NCI-H524 (cell line): ENCODE measurements at places on chromosomes 2 and 18.
A peak's percentile ranks its signal among the peaks of the same experiment; 100 is the strongest.

GRCh38 chr2:119451336-119452050, 19.8 kb downstream of the TMEM37 start:
- no peak for DNase-seq

GRCh38 chr2:233075966-233076339, 15.8 kb downstream of the INPP5D start:
- no peak for DNase-seq

GRCh38 chr18:35514283-35514682, 16.5 kb upstream of the INO80C start:
- DNase-seq: no peak

GRCh38 chr18:40222776-40223175, 1732.3 kb upstream of the PIK3C3 start:
- no peak for DNase-seq

GRCh38 chr18:51668101-51668500, 470.6 kb upstream of the MEX3C start:
- peak; percentile 62 for DNase-seq

- DNase-seq: no peak
These were observed 42.9 kb upstream of the ATG16L1 start for GRCh38 chr2:233208382-233209116.

DNA sequence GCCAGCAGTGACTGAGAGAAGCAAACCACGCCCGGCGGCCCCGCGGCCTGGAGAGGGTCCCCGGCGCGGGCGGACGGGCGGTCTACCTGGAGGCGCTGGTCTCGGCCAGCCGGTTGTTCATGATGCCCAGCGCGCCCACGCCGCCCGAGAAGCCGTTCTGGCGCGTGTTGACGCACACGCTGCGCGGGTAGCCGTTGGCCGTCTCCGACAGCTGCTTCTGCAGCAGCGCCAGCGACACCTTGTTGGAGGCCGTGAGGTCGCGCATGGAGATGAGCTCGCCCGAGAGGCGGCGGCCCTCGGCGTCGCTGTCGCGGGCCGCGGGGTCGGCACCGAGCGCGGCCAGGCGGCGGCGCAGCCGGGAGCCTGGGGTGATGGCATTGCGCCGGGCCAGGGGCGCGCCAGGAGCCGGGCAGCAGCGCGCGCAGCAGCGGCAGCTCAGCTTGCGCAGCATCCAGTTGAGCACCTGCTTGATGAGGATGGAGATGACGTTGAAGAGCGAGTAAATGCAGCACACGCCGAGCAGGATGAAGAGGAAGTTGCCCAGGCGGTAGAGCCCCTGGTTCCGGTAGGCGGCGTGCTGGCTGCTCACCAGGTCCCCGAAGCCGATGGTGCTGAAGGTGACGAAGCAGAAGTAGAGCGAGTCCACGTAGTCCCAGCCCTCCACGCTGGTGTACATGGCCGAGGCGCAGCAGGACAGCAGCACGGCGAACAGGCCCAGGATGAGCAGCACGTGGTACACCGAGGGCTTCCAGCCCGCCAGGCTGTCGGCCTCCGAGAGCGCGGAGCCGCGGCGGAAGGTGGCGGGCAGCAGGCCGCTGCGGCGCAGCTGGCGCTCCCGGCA, 118.1 kb downstream of the MSH2 start:
- DNase-seq: peak; percentile 78

GRCh38 chr2:144403933-144404332, 116.0 kb downstream of the ZEB2 start:
- peak; percentile 90 for DNase-seq

DNA sequence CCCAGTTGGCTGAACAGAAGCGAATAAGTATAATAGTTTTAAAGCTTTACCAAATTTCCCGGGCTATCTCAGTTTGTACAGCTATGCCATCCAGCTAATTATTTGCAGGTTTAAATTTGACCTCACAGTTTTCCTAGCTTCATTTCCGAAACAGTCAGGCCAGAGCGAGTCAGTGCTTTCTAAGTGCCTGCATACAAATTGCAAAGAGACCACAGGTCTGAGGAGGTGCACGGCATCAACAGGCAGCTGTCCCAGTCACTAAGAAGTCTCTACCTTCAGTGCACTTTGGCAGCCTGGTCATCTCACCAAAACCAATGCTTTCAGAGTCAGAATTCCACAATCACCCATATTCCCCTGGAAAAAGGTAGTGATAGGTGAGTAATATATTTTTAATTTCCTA, 51.9 kb downstream of the LAMA1 start:
- no peak for DNase-seq

- DNase-seq: peak; percentile 52
These were observed 180.7 kb upstream of the POU3F3 start for GRCh38 chr2:104673225-104673624.

- no peak for DNase-seq
These were observed 437.7 kb downstream of the CPS1 start for GRCh38 chr2:210994104-210994503.

GRCh38 chr2:45291296-45291701, 282.0 kb upstream of the SIX2 start:
- DNase-seq: no peak

DNA sequence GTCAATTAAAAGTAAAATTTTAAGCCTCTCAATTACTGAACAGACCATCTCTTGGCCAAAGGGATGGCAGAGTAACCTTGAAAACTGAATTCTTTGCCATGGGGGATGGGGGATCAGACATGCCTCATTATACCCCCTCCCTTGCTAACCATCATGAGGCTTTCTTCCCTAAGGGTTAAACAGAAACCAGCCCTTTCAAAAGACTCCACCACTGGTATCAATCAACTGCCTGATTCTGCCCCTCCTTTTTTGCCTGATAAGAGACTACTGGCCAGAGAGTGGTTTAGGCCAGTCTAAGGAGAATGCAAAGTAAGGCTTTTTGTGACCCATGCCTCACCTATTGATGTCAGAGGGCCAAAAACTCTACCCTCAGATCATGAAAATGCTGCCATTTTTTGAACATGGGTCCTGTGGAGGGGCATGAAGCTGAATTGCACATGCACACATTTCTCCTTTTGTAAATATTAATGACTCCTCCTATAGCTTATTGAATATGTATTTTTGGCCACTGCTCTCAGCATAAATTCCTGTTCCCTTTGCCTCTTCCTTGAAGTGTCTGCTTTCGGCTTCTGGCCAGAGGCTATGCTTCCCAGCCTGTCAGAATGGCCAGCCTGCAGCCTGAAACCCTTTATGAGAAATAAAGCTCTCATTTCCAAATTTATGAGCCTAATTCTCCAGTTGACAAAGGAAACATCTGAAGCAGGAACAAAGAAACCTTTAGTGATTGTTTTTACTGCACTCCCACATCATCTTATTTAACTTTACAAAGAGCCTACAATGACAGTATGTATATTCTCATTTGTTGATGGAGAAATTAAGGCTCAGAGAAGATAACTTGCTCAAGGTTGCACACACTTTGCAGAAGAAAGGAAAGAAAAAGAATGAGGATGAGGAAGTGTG, 270.7 kb upstream of the CELF4 start:
- DNase-seq: no peak

GRCh38 chr2:80454628-80455027, 150.1 kb upstream of the LRRTM1 start:
- DNase-seq: peak; percentile 91

DNA sequence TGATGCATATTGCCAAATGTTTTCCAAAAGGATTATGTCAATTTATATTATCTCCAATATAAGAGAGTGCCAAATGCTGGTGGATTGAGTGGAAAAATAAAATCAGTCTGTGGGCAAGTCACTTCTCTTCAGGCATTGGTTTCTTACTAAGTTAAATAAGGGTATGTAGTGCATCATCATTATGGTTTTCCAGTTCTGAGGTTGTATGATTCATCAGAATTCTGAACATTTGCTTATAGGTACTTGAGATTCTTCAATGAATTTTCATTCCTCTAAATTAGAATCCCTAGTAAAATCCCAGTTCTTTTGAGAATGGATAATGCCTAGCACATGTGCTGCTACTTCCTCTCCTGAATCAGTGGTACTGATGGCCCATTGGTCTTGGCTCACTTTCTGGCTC, 188.9 kb upstream of the OSR1 start:
- DNase-seq: no peak

DNA sequence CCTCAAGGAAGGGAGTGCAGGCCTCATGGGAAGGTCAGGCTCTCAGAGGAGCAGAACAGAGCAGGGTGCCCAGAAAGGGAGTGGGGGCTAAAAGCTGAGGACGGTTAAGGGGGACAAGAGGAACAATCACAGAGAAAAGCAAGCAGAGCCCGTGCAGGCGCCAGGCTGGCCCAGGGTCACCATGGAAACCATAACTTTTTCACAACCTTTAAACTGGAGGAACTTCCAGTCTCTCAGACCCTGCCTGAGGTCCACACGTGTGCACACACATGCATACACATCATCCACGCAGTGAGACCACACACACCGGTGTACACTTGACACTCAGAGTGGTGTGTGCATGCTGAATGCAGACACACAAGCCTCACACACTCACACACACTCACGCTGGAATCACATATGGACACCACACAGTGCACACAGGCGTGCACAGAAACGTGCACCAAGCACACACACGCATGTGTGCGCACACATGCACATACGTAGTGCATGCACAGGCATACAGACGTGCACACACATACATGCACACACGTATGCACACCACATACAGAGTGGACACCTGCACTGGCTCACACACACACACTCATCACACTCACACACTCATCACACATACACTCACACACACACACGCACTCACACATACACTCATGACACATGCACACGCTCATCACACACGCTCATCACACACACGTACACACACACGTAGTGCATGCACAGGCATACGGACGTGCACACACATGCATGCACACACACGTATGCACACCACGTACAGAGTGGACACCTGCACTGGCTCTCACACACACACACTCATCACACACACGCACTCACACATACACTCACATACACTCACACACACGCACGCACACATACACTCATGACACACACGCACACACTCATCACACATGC, 37.2 kb upstream of the SNED1 start:
- DNase-seq: no peak

- no peak for DNase-seq
These were observed 39.5 kb upstream of the IL1RL1 start for GRCh38 chr2:102271844-102272243.

- DNase-seq: peak; percentile 50
These were observed 135.8 kb downstream of the SH3RF3 start for GRCh38 chr2:109264595-109265328.

DNA sequence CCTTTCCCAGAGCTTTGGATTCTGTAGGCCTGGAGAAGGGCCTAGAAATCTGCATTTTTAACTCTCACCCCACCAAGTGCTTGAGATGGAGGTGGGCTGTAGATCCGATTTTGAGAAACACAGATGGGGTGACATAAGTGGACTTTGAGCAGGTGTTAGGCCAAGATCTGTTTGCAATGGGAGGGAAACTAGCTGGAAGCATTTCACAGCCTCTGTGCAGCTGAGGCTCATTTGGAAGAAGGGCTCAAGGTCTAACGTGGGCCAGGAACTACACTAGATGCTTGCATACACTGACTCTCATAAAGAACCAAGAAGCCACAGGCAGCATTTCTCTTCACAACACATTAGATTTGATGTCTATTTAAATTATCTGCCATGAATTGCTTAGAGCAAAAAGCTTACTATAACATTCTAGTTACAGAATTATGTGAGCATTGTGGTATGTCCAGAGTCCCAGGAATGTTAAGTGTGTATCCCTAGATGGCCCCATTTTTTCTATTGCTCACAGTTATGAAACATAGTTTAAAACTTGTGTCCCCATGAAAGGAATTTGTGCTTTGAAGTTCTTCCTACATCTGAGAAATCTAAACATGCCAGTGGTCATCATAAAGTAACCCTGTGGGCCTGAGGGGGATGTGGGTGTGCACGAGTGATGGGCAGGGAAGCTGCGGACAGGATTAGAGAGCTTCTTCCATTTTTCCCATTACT, 77.2 kb downstream of the CD28 start:
- DNase-seq: peak; percentile 15

- no peak for DNase-seq
These were observed 611.3 kb upstream of the SYT4 start for GRCh38 chr18:43888598-43888997.

DNA sequence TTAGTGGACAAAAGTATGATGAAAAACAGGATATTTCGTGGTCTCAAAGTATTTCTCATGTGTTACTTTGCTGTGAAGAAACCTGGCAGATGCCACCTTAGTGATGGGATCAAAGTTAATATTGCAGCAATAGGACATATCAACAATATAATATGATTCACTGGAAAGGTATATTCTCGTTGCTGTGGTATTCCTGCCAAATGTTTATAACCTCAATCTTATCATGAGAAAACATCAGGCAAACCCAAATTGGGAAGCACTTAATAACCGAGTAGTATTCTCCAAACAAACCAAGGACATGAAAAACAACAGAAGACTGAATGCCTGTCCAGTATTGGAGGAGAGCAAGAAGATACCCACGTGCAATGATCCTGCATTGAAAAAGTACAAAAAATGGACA, 302.6 kb upstream of the MC4R start:
- no peak for DNase-seq

DNA sequence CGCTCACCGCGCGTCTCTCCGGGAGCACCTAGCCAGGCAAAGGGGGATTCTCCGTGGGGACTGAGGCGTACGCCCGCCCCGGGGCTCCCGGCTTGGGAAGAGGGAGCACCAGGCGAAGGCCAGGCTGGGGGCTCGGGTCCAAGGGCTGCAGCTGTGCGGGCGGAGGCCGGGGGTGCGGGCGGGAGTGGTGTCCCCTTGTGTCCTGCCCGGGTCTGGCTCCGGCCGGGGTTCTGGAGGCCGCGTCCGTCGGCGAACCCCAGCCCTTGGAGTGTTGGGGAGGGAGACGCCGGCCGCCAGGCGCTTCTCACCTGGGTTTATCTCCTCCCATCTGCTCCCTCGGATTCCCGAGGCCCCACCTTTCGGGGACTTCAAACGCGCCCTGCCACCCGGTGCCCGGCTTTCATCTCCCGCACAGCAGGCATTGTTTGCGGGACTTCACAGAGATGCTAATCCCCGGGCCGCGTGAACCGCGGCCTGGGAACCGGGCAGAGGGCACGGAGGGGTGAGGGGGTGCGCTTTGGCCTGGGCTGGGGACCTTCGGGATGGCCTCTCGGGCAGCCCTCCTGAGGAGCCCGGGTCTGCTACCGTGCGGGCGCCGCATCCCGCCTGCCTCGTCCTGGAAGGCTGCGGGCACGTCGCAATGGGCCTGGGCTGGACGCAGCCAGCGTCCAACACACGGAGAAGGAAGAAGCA, 5.0 kb upstream of the GBX2 start:
- DNase-seq: no peak

DNA sequence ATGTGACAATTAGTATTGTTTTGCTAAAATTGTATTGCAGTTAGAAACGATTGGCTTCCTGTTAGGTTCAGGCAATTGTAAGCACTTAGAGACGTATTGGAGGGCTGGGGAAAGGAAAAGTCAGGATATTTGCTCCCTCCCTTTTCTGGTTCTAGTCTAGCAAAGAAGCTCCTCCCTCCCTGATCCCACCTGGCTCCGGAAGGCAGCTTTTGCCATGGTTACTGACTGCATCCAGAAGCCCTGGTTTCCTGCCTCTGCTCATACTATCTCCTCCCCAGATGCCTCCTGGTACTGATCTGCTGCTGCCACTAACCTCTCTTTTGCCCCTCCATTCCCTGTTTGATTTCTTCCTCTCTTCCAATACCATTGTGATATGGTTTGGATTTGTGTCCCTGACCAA, 275.9 kb downstream of the MREG start:
- no peak for DNase-seq
